ENCODE measurements at places on chromosomes 5 and 9.

DNA sequence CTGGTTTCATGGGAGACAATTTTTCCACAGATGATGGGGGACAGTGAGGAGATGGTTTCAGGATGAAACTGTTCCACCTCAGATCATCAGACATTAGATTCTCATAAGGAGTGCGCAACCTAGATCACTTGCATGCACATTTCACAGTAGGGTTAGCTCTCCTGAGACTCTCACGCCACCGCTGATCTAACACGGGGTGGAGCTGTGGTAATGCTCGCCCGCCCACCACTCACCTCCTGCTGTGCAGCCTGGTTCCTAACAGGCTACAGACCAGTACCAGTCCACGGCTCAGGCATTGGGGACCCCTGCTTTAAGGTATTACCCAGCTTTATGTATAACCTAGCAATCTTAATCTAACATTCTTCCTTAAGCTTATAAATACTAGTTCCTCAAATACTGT, 35.6 kb downstream of the TTC39B start:
- DNase-seq, result no peak

- DNase-seq, result no peak
Observed at GRCh38 chr5:39608024-39608423, 183.2 kb upstream of the DAB2 start.

- no peak for DNase-seq
Observed at GRCh38 chr9:17600962-17601593, 22.2 kb downstream of the SH3GL2 start.

GRCh38 chr5:90477621-90478215, 3.1 kb downstream of the POLR3G start:
- DNase-seq, result no peak

GRCh38 chr9:110561826-110562225, 17.7 kb downstream of the SVEP1 start:
- DNase-seq, result no peak

DNA sequence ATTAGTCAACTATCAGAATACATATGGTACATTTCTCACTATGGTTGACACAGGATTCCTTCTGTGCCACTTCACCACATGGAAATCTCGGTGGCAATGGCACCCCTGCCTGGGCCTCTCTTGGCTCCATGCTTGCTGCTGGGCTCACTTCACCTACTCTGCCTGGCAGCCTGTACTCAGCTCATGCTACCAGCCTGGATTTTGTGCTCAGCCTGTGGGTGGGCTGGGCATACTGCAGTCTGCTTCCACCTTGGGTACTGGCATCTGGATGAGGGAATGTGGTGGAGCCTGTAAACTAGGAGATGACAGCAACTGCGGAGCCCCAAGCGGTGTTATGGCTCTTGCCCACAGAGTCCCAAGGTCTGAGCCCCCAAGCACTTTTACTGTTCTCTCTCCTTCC, 604.1 kb downstream of the MTRR start:
- DNase-seq, result no peak

GRCh38 chr9:132946631-132947295, 2.3 kb upstream of the TSC1 start:
- no peak for DNase-seq

- no peak for DNase-seq
Observed at GRCh38 chr5:54996466-54996865, 11.1 kb upstream of the ESM1 start.

DNA sequence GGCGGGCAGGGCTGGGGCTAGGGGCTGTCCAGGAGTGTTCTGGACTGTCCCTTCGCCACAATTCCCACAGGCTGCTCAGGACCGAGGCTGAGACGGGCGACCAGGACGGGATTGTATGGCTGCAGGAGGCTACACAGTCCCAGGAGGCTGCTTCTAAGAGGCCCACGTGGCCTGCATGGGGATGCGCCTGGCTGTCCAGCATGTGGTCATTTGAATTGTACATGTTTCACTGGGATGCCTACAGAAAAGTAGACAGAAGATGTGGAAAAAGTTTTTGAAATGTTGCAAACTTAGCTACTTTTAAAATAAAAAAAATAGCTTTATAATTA, 32.6 kb upstream of the SPTLC1 start:
- no peak for DNase-seq

- no peak for DNase-seq
Observed at GRCh38 chr9:71604197-71605063, 163.9 kb downstream of the CEMIP2 start.

GRCh38 chr5:132689513-132689912, 15.7 kb downstream of the IL4 start:
- DNase-seq, result no peak

Measured in epithelial cell of proximal tubule (primary cell).